ENCODE measurements at places on chromosomes 11 and 22.

- no peak for DNase-seq
Measured at GRCh38 chr11:70873736-70874412, 378.5 kb downstream of the SHANK2 start.

DNA sequence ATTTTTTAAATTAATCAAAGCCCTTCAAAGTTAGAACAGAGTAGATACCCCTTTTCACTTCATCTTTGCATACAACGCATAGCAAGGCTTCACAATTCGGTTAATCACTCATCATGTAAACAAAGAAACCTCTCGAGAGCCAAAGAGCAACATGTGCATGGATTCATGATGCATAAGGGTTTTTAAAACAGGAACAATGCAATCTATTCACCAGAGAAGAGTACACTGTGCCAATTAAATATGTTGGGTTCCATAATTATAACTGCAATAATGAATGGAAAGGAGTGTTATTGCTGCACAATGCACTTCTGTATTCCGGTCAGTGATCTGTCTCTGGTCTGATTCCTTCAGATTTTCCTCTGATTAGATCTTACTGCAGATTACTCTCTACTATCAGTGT lies 45.3 kb downstream of the CADM1 start:
- DNase-seq, result no peak

- no peak for DNase-seq
Measured at GRCh38 chr22:39301926-39302325, 17.5 kb downstream of the RPL3 start.

- no peak for DNase-seq
Measured at GRCh38 chr22:39234867-39235687, 9.7 kb downstream of the PDGFB start.

- no peak for DNase-seq
Measured at GRCh38 chr11:1162491-1163311, 4.9 kb downstream of the MUC5AC start.

DNA sequence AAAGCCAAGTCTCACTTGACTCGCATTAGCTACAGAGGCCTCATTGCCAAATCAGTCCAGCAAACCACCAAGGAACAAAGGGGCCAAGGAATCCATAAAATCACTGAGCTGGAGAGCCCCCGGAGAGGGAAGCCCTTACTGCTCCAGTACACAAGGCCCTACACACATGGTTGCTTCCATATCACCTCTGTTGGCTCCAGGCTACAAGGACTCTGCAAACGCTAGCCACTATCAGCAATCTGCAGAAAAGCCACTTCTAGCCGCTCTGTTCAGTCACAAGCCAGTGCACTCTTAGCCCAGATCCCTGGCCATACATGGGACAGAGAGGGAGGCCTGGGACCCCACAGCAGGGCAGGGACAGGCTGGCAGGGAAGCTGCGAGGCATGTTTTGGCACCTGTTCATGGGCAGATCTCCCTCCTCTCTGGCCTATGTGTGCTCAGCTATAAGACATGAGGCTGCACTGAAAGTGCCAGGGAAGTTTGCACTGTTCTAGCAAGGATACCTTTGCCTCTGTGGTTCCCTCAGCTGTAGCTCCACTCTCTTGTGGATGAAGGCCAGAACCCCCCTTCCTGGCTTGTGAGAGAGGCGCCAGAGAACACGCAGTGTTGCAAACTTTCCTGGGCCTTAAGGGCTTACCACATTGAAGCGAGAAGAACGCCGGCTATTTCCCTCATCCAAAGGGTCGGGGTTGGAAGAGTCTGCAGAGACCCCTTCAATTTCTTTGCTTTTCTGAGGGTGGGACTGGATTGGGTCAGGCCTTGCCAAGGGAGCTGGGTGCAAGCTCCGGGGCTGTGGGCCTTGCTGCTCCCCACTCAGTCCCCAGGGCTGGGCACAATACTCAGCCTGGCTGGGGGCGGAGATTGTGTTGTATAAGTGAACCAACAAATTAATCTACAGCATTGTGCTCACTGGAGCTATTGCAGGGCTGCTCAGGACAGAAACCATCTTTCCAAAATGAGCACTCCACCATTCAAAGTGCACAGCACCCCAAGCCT lies 108.7 kb upstream of the PITPNB start:
- peak; percentile 20 for DNase-seq

DNA sequence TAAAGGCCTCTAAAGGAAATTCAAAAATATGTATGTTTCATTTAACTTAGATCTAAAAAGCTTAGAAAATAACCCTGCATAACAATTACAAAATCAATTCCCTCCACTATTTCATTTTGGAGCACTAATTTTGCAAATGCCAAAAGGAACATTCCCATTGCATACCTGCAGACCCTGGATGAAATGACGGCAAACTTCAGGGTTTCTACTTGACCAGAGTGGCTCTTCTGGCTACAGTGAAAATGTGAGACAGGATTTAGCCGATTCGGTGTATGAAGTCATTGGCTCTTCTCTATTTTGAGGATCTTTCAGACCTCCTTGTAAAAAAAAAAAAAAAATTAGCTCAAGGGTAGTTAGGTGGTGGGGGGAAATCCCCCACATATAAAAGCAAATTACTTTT lies 44.1 kb downstream of the PAX6 start:
- DNase-seq, result no peak

- DNase-seq, result no peak
Measured at GRCh38 chr22:38213990-38214301, 12.2 kb downstream of the MAFF start.

GRCh38 chr11:34531663-34532062 lies 18.1 kb upstream of the ELF5 start:
- no peak for DNase-seq

DNA sequence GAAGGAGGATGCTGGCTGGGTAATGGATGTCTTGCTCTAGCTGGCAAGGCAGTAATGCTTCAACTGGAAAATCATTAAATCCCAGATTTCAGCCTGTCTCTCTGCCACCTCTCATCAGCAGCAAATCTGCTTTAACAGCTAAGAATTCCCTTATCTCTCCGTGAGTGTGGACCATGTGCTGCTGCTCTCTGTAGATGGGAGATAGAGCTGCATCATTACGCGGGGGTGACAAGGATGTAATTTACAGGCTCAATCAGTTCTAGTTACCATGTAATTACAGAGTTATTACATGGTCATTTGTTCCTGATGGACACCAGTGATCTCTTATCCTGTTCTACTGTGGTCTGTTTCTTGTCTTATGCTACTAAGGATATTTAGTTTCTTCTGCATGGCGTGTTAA lies 665.4 kb downstream of the NTM start:
- no peak for DNase-seq

DNA sequence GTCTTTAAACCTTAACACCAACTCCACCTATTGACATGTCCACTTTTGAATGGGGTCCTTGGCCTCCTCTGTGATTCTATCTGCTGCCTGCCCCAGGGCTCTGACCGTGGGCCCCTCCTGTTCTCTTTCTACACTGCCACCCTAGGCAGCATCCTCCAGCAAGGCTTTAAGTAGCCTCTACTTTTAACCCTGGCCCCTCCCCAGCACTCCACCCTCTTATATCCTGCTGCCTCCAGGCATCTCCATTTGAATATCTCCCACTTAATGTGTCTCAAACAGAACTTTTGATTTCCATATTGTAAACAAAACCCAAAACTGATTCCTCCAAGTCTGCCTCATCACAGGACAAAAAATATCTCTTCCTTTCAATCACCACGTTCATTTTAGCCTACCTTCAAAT lies 90.5 kb upstream of the ARHGAP32 start:
- no peak for DNase-seq

GRCh38 chr11:85946221-85946620 lies 91.0 kb downstream of the CCDC83 start:
- no peak for DNase-seq

DNA sequence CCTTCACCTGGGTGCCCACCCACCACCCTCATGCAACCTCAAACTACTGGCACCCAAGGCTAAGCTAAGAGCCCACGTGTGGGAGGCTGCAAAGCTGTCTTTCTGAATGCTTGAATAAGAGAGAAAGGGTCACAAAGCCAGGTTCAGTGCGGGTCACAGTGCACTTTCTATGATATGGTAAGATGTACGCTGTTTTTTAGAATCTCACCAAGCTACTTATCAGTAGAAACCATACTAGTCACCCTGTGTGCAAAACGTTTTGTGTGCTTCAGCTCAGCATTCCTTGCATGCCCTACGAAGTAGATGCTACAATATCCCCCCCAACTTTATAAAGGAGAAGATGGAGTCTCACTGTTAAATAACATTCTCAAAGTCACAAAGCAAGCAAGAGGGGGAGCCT lies 14.9 kb downstream of the P2RX3 start:
- DNase-seq, result no peak

- DNase-seq, result no peak
Measured at GRCh38 chr22:43889860-43890253, 2.0 kb downstream of the PNPLA5 start.

GRCh38 chr11:134170177-134170918 lies 53.4 kb downstream of the NCAPD3 start:
- DNase-seq, result no peak

- DNase-seq, result no peak
Measured at GRCh38 chr11:14451825-14452224, 47.8 kb downstream of the COPB1 start.

DNA sequence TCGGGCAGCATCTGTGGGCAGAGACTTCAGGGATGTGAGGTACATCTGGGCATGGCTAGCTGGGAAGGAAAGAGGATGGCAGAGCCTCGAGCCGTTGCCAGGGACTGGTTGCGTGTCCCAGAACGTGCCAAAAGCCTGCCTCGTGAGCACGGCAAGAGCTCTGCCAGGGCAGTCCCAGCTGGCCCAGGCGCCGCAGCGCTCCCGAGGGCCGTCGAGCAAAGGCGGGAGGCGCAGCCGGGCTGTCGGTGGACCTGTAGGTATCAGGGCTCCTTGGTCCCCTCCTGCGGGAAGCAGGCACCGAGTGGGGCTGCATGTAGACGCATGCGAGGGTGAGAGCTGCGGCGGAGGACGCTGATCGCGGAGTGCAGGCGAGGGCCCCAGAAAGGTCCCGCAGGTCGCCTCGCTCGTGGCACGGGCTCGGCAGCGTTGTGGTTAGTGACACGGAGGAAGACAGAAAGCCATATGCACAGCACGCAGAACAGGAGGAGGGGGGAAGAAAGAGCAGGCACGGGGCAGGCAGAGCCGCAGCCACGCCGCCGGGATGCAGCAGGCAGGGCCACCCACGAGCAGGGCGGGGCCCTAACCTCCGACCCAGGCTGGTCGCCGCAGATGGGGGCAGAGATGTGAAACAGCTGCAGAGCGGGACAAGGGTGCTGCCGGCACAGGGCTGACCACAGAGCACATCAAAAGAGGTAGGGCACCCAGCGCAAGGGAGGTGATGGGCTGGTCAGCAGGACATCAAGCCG lies 18.0 kb downstream of the LSP1 start:
- DNase-seq, result no peak

GRCh38 chr11:132042296-132042695 lies 671.9 kb downstream of the NTM start:
- no peak for DNase-seq

- DNase-seq, result no peak
Measured at GRCh38 chr11:88086297-88086696, 88.9 kb downstream of the RAB38 start.

GRCh38 chr22:35766654-35767580 lies 49.2 kb downstream of the APOL5 start:
- no peak for DNase-seq

- no peak for DNase-seq
Measured at GRCh38 chr11:8086001-8086479, 5.0 kb downstream of the TUB start.

GRCh38 chr11:79189601-79190000 lies 251.2 kb downstream of the TENM4 start:
- DNase-seq, result no peak

GRCh38 chr11:120219938-120220746 lies 9.3 kb downstream of the OAF start:
- DNase-seq, result no peak

GRCh38 chr11:17691976-17692375 lies 27.4 kb upstream of the MYOD1 start:
- no peak for DNase-seq

DNA sequence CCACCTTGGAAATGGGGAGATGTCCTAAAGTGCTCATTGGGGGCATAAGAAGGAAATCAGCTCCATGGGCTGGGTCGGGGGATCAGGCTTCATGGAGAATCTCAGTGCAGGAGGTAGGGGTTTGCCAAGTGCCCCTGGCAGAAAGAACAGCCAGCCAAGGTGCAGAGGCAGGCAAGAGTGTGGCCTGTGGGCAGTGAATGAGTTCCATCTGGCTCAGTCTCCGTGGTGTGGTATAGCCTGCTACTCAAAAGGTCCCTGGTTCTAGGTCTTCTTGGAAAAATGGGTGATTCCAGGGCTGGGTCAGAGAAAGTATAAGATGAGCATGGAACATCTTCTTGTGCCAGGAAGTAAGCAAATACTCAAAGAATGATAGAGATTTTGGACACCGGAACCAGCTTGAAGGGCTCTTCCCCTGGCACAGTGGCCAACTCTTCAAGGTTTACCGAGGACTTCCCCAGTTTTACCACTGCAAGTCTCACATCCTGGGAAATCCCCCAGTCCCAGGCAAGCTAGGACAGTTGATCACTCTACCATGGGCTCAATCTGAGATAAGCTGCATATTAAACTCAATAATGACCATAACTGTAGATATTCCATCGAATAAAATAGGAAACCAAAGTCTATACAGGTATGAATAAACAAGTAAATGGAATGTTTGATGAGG lies 10.6 kb upstream of the ARAP1 start:
- DNase-seq, result no peak

All from epithelial cell of proximal tubule (primary cell).